ENCODE measurements at places on chromosomes 3 and 15.

DNA sequence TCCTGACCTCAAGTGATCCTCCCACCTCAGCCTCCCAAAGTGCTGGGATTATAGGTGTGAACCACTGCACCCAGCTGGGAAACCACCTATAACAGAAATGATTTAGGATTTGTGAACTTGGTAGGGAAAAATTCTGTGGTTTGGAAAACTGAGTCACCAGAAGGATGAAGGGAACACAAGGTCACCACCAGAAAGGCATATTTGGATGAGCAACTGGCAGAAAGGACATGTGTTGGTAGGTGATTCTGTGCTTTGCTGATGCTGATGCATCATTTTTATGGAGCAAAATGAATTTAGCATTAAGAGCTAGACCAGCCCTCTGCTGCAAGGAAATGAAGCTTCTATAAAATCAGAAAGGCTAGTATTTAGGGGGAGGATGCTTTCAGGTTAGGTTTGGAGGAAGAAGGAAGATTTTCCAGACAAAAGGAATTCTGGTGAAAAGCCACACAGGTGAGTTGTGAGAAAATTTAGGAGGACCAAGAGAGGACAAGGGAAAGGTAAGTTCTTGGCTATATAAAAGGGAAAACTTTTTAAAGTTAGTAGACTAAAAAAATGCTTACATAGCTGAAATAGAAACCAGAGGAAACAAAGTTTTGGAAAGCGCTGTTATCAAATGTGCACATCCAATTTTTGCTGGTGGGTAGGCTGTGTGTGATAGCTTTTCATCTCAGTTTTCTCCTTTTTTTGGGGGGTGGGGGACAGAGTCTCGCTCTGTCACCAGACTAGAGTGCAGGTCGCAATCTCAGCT lies 3.6 kb downstream of the PXK start:
- no peak for DNase-seq

GRCh38 chr3:192879346-192880031 lies 38.2 kb downstream of the MB21D2 start:
- DNase-seq = no peak

GRCh38 chr15:101295607-101296161 lies 636 bp upstream of the SNRPA1 start:
- DNase-seq = no peak

DNA sequence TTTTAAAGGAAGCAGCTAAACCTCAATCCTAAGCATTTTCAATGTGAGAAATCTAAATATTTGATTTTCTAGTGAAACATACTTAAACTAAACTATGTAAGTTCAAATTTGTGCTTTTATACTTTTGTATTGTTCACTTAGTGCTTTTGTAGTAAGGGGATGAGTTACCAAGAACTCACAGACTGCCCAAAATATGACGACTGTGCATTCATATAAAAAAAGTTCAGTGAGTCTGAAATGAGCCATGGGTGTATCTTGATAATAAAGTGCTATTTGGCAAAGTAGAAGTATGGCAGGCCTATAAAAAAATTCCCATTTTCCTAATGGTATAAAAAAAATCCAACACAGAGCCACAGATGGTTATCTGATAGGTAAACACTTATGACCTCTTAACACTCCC lies 66.2 kb downstream of the NPTN start:
- DNase-seq = no peak

DNA sequence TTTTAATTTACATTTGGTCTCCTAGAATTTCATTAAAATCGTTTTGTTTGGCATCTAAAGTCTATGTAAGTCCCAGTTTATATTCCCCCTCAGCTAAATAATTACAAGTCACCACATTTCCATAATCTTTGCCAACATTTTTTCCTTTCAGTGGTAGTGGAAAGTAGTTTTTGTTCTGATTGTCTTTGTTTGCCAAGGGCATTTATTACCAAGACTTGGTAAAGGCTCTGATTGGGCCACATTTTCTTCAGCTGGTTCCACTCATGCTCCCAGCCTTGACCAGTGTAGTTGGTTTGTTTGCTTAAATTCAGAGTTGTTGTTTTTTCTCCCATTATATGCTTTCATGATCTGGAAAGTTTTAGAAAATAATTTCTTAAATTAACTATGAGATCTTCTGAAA lies 153.4 kb upstream of the MME start:
- no peak for DNase-seq

- DNase-seq = no peak
Measured at GRCh38 chr3:18417904-18418572, 7.1 kb downstream of the SATB1 start.

- no peak for DNase-seq
Measured at GRCh38 chr15:64060716-64061115, 14.4 kb upstream of the DAPK2 start.

- no peak for DNase-seq
Measured at GRCh38 chr3:39318301-39318700, 11.2 kb upstream of the CCR8 start.

DNA sequence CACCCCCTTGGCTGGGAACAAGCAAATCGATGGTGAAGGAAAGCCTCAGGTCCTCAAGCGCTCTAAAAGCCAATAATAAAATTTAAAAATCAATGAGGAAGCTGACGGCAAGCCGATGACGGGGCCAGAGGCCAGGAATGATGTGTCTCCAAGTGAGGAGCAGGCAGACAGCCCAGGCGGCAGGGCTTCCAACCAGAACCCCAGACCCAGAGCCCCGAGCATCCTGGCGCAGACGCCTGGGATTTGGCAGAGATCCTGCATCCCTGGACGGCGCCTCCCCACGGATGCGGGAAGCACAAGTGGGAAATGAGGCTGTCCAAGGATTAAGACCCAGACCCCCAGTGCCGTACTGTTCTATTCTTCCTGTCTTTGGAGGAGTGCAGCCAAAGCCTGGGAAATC lies 123.0 kb upstream of the PROK2 start:
- no peak for DNase-seq

DNA sequence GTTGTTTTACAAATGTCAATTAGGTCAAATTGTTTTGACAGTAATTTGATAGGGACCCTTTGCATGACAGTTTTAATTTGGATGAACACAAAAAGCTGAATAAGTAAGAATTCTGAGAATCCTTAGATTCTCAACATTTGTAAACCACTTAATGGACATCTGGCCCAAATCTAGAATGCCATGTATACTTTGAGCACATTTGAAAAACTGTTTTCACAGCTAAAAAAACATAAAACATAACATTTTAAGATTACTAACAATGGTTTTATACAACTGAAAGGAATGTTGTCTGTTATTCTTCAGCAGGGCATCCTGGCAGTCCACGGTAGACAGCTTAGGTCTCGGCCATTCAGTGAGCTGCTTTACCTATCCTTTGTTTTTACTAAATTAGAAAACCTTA lies 34.5 kb upstream of the TM2D3 start:
- no peak for DNase-seq

GRCh38 chr15:60651734-60652141 lies 172.8 kb upstream of the ICE2 start:
- no peak for DNase-seq

DNA sequence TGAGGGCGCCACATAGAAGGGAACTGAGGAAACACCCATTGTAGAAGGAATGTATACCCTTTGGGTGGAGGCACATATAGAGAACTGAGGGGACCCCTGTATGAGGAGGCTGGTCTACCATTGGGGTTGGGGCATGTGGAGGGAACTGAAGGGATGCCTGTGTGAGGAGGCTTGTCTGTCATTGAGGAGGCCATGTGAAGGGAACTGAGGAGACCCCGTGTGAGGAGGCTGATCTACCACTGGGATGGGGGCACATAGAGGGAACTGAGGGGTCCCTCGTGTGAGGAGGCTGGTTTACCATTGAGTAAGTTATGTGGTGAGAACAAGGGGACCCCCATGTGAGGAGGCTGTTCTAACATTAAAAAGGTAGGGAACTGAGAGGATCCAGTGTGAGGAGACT lies 156.1 kb downstream of the FBLN2 start:
- DNase-seq = no peak

All from gastrocnemius medialis (tissue), 4 donors.